ENCODE measurements at places on chromosomes 7 and 10. TPM values are rescaled to one million over a fixed set of nuclear protein-coding genes. Genes with fewer than 3 reads are reported as not detected.

The ENKUR gene
- 0.19 TPM for total RNA-seq

The CYP3A7 gene
- total RNA-seq = 0.05 TPM

The PHTF2 gene
- 14.2 TPM for total RNA-seq

The GLRX3 gene
- 192 TPM for total RNA-seq

The PNLIPRP3 gene
- 0.03 TPM for total RNA-seq

The TIMM23 gene
- 147 TPM for total RNA-seq

The NPC1L1 gene
- total RNA-seq = 0.06 TPM

The ZNF511 gene
- total RNA-seq = 72.4 TPM

The UCMA gene
- total RNA-seq = not detected

The ZNF398 gene
- total RNA-seq = 9.9 TPM

The PDCD11 gene
- 40.5 TPM for total RNA-seq

The SFRP5 gene
- total RNA-seq = 2.5 TPM

The H2BK1 gene
- total RNA-seq = not detected

The COL13A1 gene
- total RNA-seq = 0.31 TPM

The PNLIPRP2 gene
- 0.06 TPM for total RNA-seq

The LRRC27 gene
- 5.0 TPM for total RNA-seq

The OR9A2 gene
- not detected for total RNA-seq
